ENCODE measurements at places on chromosomes 12 and 14.
A peak's percentile ranks its signal among the peaks of the same experiment; 100 is the strongest.

DNA sequence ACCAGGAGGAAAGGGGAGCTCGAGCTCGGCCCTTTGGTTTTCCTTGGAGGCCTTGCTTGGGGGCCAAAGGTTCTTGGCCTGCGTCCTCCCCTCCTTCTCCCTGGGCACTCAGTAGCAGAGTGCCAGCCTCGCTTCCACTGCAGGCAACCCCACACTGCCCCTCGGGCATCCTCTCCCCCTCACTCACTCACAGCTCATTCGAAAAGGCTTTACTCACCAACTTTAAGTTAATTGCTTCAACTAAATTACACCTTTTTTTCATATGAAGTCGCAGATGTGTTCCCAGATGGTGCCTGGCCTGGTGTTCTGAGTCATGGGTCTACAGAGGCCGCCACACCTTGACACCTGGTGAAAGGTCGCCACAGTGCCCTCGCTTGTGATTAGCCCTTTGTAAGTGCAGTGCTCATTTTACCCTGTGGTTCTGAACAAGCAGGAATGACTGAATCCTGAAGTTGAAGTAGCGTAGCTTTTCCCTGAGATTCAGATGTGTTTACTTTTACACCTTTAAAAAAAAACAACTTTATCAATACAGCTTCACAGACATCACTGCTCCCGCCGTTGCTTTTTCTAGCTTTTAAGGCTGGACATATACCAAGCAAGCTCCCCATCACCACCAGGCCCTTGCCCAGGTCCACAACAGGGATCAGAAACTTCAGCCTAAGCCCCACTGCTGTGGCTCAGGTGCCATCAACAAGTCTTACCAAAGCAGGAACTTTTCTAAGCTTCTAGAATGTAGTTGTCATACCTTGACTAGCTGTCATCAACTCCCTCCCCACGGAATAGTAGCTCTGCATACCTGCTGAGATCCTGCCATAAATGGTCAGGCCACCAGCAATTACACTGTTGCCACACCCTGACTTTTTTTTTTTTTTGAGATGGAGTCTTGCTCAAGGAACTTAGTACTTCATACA is 20.3 kb upstream of the ADIPOR2 start:
- DNase-seq: no peak

- no peak for DNase-seq
These were observed 36.0 kb upstream of the BATF start for GRCh38 chr14:75486318-75486717.

- no peak for DNase-seq
These were observed 797.1 kb downstream of the NRXN3 start for GRCh38 chr14:78967111-78967809.

DNA sequence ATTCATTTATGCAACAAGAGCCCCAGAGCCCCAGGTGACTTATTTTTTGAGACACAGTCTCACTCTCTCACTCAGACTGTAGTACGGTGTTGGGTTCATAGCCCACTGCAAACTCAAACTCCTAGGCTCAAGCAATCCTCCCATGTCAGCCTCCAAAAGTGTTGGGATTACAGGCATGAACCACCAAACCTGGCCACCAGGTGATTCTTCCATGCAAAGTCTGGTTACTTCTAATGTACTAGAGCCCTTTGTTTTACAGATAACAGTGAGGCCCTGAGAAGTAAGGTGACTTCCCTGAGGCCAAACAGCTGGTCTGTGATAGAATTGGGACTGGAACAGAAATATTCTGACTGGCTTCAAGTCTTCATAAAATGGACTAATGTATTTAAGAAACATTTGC is 10.0 kb upstream of the KCNK10 start:
- DNase-seq: no peak

DNA sequence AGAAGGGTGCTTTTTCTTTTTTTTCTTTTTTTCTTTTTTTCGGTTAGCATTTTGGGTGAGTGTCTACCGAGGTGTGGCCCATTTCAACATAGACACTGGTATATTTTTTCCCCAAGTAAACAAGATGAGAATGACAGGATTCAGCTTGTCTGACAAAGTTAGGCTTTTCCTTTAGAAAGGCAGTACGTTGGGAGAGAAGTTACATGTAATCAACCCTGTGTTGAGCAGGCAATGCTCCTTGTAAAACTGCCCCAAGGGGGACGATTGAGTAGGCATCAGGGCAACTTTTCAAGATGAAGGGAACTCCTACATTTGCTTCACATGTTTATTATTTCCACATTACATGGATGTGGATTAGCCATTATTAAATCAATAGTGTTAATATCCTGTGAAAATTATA is 1.7 kb downstream of the EMP1 start:
- DNase-seq: no peak

DNA sequence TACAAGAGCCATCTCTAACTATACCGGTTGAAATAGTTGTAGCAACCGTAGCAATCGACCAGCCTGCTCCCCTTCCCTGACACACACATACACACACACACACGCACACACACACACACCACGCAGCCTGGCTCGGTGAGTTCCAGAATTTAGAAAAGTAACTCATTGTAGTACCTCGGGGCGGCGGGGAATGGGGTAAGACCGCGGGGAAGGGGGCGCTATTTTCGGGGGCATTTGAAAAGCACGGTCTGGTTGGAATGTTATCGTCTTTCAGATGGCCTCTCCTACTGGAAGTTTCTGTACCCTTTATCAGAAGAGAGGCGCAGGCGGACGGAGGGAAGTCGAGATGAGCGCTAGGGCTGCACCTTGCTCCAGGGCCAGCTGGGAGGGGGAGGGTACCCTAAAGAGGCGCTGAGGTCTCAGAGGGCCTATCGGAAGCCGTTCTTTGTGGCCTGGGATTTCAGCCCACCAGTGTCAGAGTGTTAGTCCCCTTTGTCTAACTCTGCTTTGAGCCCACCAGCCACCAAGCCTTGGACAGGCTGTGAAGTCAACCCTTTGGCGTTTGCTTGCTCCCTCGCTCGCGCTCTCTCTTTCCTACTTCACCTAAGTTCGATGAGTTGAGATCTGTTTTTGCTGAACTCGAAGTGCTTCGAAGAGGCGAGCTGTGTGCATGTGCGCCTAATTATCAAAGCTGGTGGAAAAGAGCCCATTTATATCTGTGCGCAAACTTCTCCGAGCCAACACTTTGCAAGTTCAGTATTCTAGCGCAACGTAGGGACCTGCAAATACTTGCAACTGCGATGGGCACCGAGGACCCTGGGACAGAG is 837 bp downstream of the COL2A1 start:
- DNase-seq: peak; percentile 65

DNA sequence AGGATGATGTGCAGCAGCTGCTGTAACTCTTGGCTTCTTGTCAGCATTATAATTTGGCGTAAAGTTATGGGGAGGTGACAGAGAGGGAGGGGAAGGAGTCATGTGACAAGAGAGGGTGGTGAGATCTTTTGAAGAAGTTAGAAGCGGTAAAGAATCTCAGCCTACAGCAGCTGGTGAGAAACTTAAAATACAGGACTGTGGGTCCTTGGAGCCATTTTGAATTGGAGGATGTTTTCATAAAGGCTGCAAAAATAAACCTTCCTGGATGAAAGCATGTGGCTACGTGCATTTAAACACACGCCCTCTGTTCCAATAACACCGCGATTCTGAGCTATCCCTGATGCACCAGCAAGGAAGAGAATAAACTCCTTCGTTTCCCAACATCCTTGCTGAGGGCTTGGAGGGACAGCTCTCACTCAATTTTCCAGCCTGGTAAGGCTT is 133.7 kb downstream of the TMEM30B start:
- DNase-seq: no peak

DNA sequence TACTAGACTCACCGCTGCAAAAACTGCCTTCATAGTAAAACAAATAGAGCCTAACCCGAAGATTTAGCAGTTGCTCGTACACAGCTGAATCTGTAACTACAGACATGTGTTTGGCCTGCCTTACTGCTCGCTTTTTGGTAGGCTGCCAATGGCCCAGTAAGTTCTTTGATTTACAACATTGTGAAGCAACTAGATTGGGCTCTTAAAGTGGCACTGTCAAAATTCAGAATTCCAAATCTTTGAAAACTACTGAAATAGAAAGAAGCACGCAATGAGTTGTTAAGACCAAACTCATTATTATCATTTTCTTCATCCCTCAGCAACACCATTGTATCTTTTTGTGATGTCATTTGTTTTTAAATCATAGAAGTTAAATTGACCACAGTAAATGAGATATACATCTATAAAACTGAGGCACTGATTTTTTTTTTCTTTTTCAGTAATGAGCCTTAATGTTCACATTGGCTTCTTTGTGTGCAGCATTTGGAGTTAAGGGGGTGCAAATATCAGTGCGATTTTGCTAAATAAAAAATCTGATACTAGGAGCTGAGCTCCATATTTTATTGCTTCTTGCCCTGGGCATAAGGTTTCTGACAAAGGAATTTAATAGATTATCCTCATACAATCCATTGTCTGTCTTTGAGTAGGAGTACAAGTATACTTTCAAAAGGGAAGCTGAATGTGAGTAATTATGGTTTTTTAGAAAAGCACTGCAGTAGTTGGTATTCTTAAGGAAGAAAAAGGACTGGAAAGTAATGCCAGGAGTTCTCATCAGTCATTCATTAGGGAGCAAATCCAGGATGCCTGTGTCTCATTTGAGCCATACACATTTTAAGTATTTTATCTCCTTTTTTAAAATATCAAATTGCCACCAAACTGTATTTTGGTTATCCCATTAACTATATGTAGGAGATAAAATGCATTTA is 138.5 kb downstream of the KICS2 start:
- no peak for DNase-seq

- peak; percentile 55 for DNase-seq
These were observed 69.7 kb upstream of the PLEKHG3 start for GRCh38 chr14:64634558-64634957.

GRCh38 chr12:51922762-51923505 is 15.6 kb downstream of the ACVRL1 start:
- DNase-seq: no peak
